ENCODE measurements at places on chromosomes 11 and 22.

DNA sequence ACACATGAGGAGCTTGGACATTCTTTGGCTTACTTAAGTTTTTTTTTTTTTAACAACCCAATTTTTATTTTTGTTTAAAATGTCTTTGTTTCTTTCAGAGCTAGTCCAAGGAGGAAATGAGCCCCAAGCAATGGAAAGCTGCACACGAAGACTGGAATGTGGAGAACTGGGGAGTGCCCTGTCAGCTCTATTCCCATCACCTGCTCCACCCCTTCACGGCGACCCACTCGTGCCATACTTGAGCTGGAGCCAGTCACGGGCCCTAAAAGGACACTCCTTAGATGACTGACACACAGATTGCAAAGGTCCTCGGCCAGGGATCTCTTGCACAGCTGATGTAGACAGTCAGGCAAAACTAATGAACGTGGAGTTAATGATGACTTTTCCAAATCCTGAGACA is 10.6 kb upstream of the SLC25A18 start:
- no peak for DNase-seq

DNA sequence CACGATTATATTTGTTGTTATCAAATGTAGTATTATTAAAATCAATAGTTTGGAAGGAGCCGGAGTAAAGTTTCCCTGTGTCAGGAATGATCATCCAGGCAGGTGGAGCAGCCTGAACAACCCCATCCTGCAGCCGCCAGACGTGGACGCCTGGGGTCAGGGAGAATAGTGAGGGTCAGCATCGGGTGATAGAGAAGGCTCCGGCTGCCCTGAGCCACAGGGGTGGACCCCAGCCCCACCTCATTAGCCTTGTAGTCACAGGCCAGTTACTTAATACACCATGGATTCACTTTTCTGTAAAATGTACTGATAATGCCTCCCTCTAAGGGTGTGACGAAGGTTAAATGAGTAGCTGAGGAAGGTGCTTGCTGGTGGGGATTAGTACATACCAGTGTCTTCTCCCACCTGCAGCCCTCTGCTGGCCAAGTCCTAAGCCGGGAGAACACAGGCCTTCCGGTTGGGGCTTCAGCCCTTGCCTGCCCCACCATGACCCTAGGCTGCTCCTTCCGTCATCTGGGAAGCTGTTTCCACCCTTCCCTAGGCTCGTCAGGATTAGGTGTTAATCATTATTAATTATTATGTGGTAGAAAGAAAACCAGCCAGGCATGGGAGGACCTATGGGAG is 14.9 kb downstream of the TMEM121B start:
- DNase-seq, result no peak

- DNase-seq, result no peak
Observed at GRCh38 chr22:31629741-31630184, 32.3 kb downstream of the PISD start.

DNA sequence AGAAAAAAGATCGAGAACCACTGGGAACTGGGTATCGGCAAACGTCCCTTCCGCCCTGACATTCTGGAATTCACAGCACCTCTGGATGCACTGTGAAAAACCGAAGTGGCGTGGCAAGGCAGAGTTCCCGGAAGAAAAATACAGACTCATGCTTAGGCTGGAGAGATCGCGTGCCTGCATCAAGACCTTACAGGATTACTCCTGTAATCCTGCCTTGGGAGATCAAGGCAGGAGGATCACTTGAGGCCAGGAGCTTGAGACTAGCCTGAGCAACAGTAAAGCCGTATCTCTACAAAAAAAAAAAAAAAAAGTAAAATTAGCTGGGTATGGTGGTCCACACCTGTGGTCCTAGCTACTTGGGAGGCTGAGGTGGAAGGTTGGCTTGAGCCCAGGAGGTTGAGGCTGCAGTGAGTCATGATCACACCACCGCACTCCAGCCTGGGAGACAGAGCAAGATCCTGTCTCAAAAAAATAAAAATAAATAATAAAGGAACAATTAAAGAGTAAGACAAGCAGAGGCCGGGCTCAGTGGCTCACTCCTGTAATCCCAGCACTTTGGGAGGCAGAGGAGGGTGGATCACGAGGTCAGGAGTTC is 19.9 kb upstream of the TEF start:
- no peak for DNase-seq

DNA sequence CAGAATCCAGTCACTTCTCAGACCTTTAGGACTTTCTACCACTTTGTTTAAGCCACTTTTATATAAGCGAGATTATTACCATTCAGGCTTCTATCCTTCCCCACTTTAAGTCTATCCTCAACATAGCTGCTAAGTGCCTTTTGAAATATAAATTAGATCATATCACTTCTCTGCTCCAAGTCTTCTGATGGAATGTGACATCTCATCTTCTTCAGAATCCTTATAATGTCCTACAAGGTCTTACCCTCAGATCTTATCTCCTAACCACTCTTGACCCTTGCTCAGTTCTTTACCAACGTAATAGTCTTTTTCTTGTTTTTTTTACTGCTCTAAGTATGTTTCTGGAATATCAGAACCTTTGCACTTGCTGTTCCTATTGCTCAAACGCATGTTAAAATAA is 188.7 kb downstream of the DYNC2H1 start:
- DNase-seq, result no peak

- no peak for DNase-seq
Observed at GRCh38 chr22:50326225-50326955, 422 bp downstream of the DENND6B start.

DNA sequence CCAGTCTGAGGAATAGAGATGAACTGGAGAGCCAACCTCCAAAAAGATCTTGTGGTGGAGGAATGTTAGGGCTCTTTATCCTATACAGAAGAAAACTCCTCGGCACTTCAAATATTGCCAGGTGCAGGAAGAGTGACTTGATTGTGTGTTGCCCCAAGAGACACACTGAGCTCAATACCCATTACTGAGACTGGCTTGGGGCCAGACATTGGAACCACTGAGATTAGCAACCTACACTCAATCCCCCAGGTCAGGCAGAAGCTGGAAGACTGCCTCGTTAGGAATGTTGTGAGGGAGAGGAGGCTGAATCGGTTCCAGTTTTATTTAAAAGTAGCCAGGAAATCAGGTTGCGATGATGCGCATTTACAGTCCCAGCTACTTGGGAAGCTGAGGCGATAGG is 2.4 kb upstream of the SGSM3 start:
- no peak for DNase-seq

DNA sequence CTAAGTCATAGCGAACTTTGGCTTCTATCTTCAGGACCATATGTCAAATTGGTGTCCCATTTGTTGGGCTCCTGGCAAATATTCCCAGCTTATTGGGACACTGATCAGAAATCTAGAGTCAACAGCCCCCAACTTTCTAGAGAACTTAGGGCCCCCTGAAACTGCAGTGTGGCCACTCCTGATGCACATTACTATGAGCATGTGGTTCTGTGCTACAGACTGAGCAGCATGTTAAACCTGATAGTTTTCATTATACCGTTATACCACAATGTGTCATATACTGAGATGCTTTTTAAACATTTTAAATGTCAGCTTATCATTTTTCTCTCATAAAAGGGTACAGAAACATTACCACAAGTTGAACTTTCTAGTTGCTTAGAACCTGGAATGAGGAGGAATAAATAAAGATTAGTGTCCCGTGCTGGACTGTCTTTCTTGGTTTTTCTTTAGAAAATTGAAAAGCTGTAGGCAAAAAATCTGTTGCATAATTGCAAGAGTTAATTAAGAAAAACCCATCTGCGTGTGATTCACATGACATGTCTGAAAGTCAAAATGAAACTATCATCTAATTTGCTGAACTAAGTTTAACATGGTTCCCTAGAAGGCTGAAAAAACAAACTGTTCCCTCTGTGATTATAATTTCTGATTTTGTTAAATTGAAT is 16.4 kb upstream of the CTSC start:
- DNase-seq, result no peak

- DNase-seq, result no peak
Observed at GRCh38 chr11:116311206-116311605, 461.6 kb downstream of the BUD13 start.

DNA sequence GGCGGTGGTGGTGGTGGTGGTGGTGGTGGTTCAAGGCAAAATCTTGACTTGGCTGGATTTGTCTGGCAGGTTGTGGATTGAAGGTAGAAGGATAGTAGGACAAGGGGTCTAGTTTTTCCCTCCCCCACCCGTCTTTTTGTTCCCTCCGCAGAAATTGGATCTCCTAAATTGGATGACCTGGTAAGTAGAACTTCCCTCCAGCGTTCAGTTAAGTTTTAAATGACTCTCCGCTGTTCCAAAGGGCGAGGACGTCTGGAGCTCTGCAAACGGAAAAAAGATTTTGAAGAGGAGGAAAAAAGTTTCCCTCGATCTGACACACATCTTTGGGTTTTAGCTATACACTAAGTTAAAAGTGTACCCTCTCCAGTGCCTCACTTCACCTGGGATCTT is 422 bp upstream of the LGR4 start:
- no peak for DNase-seq

DNA sequence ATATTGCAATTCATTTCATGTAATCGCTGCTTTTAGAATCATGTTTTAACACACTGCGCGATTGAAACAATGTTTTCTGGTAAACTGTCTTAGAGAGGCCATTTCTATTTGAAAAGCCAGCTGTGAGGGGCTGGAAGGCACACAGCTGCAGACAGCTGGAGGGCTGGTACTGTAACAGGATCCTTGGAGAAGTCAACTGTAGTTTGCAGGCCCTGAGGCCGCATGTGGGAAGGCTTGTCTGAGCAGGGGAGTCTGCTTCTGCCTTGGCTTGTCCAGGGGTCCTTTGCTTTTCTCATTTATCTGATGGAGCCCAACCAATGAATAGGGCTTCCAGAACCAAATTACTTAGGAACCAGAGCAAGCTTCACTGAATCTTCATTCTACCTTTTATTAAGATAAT is 313.5 kb downstream of the BLID start:
- DNase-seq, result no peak

GRCh38 chr11:127226949-127227348 is 226.4 kb upstream of the KIRREL3 start:
- DNase-seq, result no peak

DNA sequence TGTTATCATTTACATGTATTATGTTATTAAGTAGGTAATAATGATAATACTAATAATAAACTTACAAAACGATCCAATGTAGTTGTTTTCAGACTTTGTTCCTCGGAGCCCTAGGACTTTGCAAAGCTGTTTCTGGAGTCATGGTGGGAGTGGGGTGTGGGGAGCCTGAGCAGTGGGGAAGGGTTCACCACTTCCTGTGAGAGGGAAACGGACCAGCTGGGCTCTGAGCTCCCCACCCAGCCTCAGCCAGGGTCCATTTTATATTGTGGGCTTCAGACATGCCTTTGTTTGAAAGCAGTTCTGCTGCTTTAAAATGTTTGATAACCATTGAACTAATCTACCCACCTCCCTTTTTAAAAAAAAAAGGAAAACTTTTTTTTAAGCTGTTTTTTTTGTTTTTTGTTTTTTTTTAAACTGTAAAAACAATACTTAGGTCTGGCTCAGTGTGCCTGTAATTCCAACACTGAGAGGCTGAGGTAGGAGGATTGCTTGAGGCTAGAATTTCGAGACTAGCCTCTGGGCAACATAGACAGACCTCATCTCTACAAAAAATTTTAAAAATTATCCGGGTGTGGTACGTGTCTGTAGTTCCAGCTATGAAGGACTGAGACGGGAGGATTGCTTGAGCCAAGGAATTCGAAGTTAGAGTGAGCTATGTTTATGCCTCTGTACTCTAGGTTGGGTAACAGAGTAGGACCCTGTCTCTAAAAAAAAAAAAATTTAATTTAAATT is 7.0 kb downstream of the SERPING1 start:
- no peak for DNase-seq

DNA sequence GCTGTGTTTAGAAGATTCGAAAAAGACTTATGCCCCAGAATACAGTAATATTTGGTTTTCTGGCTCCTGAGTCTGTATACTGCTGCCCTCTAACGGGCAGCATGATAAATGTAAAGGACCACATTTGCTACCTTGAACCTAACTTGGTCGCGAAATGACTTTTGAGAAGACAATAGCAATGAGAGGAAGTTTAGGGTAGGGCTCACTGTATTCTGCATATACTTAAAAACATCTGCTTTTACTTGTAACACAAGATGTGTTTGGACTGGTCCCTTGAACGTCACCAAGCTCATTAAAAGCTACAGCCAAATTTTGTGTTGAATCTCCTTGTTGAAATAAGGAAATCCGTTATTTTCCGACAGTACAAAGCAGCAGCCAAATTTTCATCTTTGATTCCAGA is 309.1 kb downstream of the SWAP70 start:
- no peak for DNase-seq

DNA sequence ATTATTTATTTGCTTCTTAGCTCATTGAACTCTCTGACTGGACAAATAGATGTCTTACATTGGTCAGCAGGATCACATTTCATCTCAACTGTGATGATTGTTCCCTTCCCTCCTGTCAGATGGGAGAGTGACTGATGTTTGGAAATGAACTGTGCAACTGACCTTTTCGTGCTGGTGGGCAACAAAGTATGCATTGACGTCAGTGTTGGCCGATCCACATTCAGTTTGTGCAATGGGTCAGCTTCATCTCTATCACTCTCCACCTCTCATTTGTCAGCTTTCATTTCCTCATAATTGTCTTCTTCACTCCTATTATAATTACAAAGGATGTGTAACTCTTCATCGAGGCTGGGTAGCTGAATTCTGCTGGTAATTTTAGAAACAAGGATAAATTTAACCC is 71.3 kb downstream of the PPP2R1B start:
- no peak for DNase-seq

GRCh38 chr11:44952500-44953260 is 2.0 kb upstream of the TP53I11 start:
- DNase-seq, result no peak

- no peak for DNase-seq
Observed at GRCh38 chr22:19051381-19052072, 70.7 kb downstream of the DGCR2 start.

GRCh38 chr11:120929090-120929489 is 94.8 kb upstream of the TBCEL start:
- DNase-seq, result no peak

DNA sequence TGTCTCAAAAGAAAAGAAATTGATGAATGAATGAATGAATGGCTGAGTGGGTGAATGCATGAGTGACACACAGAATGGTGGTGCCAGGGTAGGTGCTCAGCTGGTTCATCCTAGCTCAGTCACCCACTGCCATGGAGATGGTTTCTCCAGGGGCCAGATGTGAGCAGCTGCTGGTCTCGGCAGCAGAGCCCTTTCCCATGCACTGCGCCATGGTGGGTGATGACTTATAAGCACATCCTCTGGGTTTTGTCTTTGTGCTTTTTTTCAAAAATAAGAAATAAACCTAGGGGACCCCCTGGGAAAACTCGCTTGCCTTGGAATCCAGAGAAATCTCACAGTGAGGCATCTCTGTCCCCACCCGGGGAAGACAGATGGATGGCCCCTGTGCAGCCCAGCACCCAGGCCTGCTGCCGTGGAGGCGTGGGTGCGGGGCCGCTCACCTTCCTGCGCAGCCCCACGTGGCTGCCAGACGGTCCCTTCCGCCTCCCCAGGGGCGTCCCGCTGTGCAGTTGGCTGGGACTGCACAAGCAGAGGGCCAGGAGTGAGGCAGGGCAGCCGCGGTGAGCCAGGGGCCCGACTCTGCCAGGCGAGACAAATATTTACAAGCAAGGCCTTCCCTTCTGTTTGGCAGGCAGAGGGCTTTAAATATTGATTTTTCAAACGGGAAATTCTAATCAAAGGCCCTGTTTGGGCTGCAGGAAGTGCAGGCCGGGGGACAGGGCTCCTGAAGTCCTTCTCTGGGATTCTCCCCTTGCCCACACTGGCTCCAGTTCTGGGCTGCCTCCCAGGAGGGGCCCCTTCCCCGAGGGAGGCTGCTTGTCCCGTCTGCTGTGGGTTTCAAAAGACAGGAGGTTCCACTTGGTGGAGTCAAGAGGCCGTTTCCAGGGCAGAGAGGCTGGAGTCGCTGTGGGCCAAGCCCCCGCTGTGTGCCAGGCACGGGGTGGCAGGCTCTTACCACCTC is 24.3 kb downstream of the MPPED1 start:
- DNase-seq, result no peak

GRCh38 chr22:17695986-17696385 is 57.4 kb downstream of the BCL2L13 start:
- DNase-seq, result no peak
